ENCODE measurements at places on chromosomes 2 and 18. TPM values are rescaled to one million over a fixed set of nuclear protein-coding genes. Genes with fewer than 3 reads are reported as not detected.

Gene EPG5
- total RNA-seq, result 18.7 TPM

Gene EFEMP1
- total RNA-seq, result 50.7 TPM

Gene HAUS1
- 7.0 TPM for total RNA-seq

Gene C2orf78
- not detected for total RNA-seq

- no peak for DNase-seq
Observed at GRCh38 chr18:10497206-10497749, 28.5 kb upstream of the NAPG start.

DNA sequence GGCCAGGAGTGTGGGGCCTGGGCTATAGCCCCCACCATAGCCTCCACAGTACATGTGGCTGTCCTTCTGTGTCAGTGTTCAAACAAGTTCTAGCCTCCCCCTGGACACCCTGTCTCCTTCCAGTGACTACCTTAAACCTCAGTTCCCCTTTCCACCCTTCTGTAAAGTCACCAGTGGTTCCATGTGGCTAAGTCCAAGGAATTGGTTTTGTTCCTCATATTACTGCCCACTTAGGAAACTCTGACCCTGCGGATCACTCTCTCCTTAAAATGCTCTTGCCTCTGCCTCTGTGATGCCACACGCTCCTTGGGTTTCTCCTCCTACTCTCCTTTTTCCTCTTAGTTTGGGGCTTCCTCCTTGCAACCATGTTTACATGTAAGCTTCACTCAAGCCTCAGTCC lies 27.8 kb upstream of the REL start:
- no peak for DNase-seq

DNA sequence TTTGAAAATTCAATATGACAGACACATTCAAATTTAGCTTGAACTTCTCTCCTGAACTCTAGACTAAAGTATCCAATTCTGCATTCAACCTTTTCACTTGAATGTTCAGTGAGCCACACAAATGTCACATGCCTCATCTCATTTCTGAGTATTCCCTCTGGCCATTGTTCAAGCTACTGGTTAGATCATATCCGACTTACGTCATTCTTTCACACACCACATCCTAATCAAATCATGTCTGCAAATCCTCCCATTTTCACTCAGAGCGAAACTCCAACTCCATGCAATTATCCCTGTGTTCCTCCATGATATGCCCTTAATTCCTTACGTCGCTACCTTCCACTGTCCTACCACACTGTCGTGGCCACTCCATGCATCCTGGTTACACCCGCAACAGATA lies 425.1 kb downstream of the CBLN2 start:
- no peak for DNase-seq

DNA sequence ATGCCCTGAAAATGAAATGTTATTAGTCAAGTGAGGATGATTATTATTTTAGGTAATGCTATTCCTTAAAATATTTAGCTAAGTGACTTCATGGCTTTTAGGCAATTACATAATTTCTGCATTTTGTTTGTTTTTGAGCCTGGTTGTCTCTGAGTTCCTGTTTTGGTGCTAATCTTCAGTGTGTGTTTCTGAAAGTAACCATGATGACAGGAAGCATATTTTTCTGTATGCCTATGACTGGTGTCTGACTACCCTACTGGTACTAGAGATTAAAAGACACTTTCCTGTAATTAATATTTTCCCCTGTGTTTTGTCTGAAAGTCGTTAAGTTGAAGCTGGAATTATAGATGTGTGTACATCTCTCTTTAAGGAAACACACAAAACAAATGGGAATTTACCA lies 295.0 kb upstream of the SPRED2 start:
- DNase-seq, result no peak

- no peak for DNase-seq
Observed at GRCh38 chr2:174282441-174282840, 34.1 kb upstream of the OLA1 start.

GRCh38 chr2:221308507-221309066 lies 263.5 kb downstream of the EPHA4 start:
- DNase-seq, result no peak

DNA sequence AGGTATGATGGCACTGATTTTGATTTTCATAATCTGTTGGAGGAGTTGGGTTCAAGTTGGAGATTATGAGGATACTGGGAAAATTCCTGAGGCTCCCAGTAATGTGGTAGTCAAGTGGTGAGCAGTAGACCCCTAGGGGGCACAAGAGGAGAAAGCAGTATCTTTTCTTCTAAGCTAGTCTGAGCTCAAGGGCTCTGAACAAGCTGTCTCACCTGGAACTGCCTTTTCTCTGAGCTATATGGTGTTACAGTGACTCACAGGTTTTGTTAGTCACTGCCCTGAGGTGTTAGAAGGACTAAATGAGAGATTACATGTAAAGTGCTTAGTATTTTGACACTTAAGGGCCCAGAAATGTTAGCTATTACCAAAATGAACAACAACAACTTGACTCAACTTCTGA lies 42.2 kb downstream of the CD302 start:
- DNase-seq, result no peak

DNA sequence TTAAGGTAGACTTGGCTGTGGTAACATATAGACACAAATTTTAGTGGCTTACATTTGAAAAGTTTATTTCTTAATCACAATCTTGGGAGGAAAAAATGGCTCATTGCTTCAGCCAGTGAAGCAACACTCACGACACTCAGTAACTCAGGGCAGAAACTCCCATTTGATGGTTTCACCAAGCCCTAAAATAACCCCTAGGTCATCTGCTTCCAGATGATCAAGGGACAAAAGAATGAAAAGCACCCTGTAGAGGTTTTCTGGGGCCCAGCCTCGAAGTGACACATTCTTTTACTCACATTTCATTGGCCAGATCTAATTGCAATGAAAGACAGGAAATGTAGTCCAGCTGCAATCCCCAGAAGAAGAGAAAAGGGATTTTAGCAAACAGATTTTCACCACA lies 275.9 kb downstream of the TMX3 start:
- peak; percentile 23 for DNase-seq

DNA sequence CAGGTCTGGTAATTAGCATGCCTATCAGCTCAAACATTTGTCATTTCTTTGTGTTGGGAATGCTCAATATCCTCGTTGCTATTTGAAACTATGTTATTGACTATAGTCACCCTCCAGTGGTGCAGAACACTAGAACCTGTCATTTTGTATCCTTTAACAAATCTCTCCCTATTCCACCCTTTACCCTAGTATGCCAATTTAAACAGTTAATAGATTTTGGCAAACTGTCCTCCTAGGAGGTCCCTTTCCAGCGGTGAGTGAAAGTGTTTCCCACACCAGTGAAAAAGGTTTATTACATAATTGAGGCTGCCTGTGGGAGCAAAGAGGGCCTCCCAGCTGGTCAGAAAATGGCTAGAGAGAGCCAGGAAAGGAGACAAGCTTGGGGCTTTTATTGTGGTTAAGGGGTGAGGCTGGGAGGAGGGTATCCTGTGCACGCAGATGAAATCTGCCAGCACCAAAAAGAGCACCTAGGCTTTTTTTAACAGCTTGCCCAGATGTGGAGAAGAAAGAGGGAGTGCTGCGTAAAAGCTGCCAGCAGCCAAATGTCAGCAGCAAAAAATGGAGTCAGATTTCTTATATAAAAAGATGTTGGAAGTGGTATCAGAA lies 1.8 kb upstream of the DRC1 start:
- DNase-seq, result no peak

- no peak for DNase-seq
Observed at GRCh38 chr2:237592425-237592980, 2.0 kb upstream of the RAB17 start.

DNA sequence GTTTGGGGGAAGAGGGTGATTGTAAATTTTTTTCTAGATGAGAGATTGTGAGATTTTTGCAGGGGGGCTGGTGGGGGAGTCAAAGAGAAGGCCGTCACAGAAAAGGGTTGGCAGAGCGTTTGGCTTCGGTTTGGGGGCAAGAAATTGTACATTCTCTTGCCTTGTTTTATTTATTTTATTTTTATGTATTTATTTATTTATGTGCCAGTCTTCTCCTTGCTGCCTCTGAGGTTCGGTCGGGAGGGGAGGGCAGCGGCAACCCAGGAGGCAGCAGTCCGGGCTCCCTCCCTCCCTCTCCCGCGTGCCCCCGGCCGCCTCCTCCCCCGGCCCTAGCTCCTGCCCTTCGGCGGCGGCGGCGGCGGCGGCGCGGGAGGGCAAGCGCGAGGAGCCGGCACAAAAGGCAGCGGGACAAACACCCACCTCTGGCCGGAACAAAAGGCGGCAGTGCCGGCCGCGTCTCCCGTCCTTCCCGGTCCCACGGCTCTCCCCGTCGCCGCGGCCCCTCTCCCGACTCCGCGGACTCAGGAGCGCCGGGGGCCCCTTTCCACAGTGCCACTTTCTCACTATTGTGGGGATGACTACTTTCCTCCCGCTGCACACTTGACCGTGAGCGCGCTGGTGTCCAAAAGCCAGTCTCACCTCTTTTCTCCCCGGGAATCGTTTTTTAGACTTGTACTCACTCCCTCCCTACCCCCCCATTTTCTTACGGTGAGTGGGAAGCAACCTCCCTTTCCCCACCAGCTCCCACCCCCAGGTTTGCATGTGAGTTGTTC lies 1.2 kb downstream of the BCL11A start:
- DNase-seq, result peak; percentile 51

- DNase-seq, result no peak
Observed at GRCh38 chr18:29164020-29164706, 987.2 kb upstream of the CDH2 start.

DNA sequence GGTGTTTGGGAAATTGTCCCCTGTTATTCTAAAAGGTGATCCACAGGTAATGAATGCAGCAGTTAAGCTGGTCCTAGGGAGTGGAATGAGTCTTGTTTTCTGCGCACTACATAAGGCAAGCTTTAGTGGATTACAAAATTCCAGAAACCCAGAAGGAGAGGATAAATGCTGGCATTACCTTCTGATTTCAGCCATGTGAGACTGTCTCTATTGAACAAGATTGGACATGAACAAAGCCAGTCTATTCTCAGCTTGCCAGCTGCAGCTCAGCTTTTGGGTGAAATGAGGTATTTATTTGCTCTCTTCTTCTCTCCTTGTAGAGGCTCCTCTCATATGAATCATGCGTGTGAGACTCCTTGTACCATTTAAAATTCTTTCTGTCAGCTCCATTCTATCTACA lies 944.9 kb downstream of the CNTNAP5 start:
- no peak for DNase-seq

All from left ventricle myocardium superior (tissue), 1 donor.